Inflammatory macrophage treated with lipopolysaccharide for 4 hours (primary cell): ENCODE measurements at places on chromosomes 6 and 20.

DNA sequence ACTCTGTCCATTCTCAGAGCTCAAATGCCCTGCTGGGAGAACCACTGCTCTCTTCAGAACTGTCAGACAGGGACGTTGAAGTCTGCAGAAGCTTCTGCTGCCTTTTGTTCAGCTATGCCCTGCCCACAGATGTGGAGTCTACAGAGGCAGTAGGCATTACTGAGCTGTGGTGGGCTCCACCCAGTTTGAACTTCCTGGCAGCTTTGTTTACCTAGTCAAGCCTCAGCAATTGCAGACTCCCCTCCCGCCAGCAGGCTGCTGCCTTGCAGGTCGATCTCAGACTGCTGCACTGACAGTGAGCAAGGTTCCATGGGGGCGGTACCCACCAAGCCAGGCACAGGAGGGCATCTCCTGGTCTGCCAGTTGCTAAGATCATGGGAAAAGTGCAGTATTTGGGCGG, 21.8 kb upstream of the UFL1 start:
- no peak for DNase-seq

- DNase-seq = peak; percentile 82
Observed at GRCh38 chr20:16292226-16292880, 280.9 kb downstream of the KIF16B start.

GRCh38 chr6:112225691-112226090, 28.7 kb downstream of the LAMA4 start:
- no peak for DNase-seq

GRCh38 chr6:109121411-109121810, 26.1 kb downstream of the CEP57L1 start:
- no peak for DNase-seq

DNA sequence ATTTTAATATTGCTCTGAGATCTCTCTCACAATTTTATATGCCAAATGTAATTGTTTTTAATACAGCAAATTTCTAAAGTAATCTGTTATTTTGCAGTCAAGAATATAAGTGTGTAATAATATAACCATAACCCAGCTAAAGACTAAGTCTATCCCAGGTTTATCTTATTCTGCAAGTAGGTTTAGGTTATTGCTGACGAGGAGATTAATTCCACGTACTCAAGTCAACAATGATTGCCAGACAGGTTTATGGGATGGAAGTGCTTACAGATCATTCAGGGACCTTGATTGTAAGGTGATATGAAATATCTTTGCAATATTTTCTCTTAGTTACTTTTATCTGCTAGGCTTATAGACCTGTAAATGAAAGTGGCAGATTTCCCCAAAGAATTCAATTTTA, 698.3 kb downstream of the HDGFL1 start:
- no peak for DNase-seq

DNA sequence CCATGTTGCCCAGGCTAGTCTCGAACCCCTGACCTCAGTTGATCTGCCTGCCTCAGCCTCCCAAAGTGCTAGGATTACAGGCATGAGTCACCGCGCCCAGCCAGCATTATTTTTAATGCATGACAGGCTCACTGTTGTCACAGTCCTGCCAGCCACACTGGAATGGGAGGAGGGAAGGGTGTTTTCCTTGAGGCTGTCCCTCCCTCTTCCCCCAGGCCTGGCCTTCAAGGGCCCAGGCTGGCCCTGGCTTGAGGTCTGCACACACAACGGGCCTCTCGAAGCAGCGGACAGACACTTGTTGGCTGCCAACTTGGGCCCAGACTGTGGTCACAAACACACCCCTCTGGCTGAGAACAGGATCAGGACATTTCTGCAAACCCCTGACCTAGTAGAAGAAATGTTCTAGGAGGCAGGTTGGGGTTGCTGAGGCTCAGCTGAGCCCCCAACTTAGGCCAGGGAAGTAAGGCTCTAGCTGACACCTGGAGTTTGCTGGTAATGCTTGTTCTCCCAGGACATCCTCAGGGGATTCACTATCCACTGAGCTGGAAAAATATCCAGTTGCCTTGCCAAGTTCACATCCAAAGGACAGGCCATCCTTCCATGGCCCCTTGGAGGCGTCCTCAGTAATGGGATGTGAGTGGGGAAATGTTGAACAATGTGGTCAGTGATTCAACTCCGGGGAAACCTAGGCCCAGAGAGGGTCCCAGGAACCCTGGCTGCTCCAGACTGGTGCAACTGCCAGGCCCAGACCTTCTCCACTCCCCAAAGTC, 9.9 kb downstream of the SNTA1 start:
- DNase-seq = no peak

DNA sequence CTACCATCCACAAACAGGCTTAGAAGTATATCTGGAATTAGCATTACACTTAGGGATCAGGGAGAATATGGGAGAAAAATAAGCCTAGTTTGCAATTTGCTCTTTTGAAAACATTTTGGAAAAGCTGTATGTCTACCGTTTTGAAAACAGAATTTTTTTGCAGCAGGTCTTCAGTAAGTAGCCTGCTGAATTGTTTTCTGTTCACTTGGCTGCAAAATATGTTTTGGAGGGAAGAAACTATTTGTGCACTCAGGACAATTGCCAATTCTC, 39.6 kb downstream of the ILRUN start:
- no peak for DNase-seq

DNA sequence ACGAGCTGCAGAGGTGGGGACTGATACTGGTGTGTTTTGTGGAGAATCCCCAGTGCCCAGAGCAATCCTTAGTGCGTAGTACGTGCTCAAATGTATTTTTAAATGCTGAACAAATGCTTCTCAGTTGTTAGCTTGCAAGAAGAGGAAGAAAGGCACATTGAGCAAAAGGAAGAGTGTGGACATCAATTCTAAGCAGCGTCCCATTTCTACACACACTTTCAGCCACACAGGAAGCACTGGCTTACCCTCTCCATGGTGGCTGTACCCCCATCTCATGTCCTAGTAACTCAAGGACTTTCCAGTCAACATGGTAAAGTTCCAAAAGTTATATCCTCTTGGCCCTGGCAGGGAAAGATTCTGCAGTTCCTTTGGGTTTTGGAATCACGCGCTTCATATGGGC, 98.8 kb upstream of the NXT1 start:
- DNase-seq = peak; percentile 10

GRCh38 chr6:130929036-130929678, 102.0 kb downstream of the SMLR1 start:
- no peak for DNase-seq

GRCh38 chr6:40774932-40775331, 187.8 kb upstream of the LRFN2 start:
- no peak for DNase-seq

- no peak for DNase-seq
Observed at GRCh38 chr6:28940294-28940857, 16.6 kb upstream of the TRIM27 start.

GRCh38 chr6:130035211-130035610, 16.8 kb downstream of the L3MBTL3 start:
- DNase-seq = no peak

GRCh38 chr6:168873278-168874190, 380.1 kb downstream of the THBS2 start:
- no peak for DNase-seq

GRCh38 chr6:7687145-7688111, 38.5 kb upstream of the BMP6 start:
- no peak for DNase-seq

DNA sequence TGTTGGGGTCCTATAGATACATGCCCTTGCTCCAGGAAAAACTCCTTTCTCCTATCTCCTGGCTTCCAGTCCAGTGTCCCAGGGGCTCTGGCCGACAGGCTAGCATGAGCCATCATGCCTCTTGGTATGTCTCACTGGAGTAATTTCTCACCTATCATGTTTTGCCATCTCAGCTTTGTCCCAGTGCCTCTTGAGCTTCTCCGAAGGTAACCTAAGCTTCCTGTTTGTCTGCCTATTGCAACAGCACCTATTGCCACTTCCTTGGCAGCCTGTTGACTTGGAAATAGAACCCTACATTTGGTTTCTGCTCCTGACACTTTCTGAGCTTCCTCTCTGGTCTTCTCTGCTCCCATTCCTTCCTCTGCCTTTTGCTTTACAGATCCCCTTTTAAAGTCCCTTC, 197.7 kb downstream of the KCNQ5 start:
- DNase-seq = no peak

DNA sequence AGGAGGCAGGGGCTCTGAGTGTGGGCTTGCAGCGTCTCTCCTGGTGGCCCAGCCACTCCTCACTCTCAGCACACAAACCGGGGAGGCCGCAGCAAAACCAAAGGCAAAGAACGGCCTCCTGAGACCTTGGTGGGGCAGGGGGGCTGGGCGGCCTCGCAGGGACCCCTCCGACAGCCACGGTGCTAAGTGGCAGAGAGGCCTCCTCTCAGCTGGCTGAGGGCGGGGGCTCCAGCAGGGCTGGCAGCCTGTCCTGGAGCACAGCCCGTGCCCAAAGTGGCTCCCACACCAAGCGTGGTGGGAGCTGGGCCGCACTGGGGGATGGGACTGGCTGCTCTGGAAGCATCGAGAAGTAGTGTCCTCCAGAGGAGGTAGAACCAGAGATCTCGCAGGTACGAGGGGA, 334.4 kb downstream of the QKI start:
- no peak for DNase-seq

DNA sequence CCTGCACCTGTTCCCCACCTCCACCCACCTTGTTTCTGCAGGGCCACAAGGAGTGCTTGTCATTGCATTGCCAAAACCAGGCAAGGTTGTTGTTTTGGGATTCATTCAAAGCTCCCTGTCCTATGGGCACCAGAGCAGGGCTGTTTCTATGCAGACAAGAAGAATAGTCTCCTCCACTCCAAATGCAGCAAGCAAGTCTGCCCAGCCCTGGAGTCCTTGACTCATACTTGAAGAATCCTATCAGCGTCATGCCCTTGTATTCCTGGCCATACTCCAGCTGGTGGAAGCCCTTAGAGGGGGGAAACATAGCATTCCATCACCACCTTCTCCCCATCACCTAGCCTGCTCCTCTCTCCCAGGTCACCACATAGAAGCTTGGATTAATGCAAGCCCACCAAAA, 145.3 kb upstream of the ECI2 start:
- DNase-seq = no peak

GRCh38 chr6:39669973-39670342, 55.2 kb downstream of the KIF6 start:
- no peak for DNase-seq

DNA sequence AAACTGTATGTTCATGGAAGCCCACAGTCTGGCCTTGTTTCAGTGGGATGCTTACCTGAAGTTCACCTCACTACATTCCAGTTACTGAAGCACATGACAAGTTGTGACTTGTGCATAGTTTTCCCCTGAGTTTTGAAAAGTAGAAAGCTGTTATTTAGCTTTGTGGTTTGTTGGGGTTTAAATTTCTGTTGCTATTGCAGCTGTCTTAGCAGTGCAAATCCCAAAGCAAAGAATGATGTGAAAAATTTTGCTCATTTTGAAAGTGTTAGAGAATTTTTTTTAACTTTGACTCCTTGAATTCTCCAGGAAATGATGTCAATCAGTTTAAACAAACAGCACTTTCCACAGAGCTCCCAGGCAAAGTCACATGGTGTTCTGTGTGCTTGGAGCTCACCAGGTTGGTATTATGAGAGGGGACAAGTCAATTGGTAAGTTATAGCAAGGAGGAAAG, 268.4 kb downstream of the ADGRG6 start:
- DNase-seq = no peak

GRCh38 chr6:32845384-32845884, 1.6 kb upstream of the PSMB8 start:
- DNase-seq = peak; percentile 47

DNA sequence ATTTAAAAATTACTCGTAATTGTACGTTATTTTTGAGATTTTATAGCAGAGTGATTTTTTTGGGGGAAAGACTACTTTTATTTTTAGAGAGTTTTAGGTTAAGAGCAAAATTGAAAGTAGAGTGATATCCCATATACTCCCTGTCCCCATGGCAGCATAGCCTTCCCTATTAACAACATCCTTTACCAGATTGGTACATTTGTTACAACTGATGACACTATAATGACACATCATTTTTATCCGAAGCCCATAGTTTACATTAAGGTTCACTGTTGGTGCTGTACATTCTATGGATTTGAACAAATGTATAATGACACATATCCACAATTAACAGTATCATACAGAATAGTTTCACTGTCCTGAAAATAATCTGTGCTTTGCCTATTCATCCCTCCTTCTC, 1126.4 kb upstream of the CITED2 start:
- no peak for DNase-seq

GRCh38 chr6:166270706-166271375, 37.4 kb downstream of the PRR18 start:
- DNase-seq = no peak

- DNase-seq = no peak
Observed at GRCh38 chr20:10415013-10415650, 18.9 kb downstream of the MKKS start.

DNA sequence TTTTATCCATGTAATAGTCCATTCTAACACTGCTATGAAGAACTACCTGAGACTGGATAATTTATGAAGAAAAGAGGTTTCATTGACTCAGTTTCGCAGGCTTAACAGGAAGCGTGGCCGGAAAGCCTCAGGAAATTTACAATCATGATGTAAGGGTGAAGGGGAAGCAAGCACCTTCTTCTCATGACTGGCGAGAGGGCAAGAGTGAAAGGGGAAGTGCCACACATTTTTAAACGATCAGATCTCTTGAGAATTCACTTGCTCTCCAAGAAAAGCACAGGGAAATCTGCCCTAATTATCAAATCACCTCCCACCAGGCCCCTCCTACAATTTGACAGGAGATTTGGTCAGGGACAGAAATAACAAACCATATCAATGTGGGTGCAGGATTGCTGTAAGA, 859.7 kb downstream of the EPHA7 start:
- no peak for DNase-seq

- no peak for DNase-seq
Observed at GRCh38 chr6:17458966-17459365, 65.6 kb downstream of the CAP2 start.

GRCh38 chr6:157535340-157536222, 154.6 kb downstream of the ZDHHC14 start:
- peak; percentile 92 for DNase-seq

DNA sequence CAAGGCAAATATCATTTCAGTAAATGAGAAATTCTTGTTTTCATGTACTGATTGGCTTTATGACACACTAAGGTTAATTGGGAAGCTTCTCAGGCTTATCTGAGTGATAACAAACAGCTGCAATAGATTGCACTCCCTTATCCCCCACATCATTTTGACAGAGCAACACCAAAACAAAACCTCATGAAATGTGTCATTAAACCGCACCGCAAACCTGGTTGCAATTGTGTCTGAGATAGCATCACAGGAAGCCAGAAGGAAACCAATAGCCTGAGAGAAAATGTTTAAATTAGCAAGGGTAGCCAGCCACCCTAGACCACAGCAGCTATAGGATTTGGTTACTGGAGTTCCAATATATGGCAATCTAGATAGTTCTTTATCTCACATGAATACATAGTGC, 31.6 kb upstream of the LAMA4 start:
- no peak for DNase-seq

- no peak for DNase-seq
Observed at GRCh38 chr6:2179241-2179640, 66.2 kb downstream of the GMDS start.

DNA sequence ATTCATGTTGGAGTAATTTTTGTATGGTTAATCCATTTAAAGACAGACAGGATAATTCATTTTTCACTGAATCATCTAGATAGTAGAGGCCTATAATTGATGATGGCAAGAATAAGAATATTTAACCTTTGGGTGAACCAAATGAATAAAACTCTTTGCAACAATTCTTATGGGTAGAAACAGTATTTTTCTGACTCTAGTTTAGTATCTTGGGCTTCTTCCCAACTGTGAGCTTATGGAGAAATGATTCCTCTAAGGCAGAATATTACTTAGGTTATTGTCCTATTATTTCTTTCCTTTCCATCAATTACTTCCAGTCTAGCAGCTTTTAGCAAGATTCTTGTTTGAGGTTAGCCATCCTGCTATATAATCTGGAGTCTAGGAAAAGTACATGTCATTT, 734.9 kb upstream of the FLRT3 start:
- DNase-seq = no peak

- DNase-seq = no peak
Observed at GRCh38 chr6:99882128-99882702, 111.8 kb downstream of the MCHR2 start.
